ENCODE measurements at places on chromosomes 3 and 15.

- DNase-seq: no peak
These were observed 130.8 kb upstream of the CCNL1 start for GRCh38 chr3:157290766-157291165.

DNA sequence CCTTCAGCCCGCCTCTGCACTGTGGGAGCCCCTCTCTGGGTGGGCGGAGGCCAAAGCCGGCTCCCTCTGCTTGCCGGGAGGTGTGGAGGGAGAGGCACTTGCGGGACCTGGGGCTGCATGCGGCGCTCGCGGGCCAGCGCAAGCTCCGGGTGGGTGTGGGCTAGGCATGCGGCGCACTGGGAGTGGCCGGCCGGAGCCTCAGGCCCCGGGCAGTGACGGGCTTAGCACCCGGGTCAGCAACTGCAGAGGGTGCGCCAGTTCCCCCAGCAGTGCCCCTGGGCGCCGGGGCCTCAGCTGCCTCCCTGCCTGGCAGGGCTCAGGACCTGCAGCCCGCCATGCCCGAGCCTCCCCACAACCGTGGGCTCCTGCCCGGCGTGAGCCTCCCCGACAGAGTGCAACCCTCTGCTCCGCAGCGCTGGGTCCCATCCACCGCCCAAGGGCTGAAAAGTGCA, 98.9 kb upstream of the POU1F1 start:
- DNase-seq: no peak

GRCh38 chr3:183537295-183537730, 18.2 kb downstream of the KLHL6 start:
- DNase-seq: peak; percentile 75

DNA sequence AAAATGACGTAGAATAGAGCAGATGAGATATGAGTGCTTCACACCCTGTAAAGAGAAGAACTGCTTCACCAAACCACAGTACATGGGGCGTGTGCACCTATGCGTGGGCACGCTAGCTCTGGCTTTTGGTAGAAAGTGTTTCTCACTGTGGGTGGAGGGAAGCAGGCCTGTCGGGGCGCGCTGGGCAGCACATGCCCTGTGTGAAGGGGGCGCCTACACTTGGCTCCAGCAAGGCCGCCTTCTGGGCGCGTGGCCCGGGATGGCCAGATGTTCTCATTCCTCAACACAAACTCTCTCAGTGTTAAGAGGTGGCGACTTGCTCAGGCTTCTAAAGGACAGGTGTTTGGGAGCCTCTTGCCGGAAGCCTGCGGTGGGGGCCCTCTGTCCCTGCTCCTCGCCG, 90.0 kb downstream of the FBLN2 start:
- DNase-seq: no peak

DNA sequence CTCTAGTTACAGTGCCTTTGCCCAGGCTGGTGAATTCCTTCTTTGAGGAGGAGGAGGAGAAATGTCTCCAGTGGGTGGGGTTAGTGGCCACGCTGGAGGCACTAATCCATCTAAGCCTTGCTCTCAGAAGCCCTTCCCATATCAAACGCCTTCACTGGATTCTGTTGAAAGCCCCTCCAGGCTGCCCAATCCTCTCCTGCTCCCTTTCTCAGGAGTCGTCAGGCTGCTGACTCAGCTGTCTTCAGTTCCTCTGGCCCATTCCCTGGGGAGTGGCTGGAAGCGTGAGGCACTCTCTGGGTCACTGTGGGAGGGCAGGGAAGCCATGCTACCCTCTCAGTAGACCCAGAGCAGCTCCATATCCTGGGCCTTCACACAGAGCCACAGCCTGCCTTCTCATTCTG, 2.7 kb downstream of the AP2M1 start:
- DNase-seq: no peak

- DNase-seq: no peak
These were observed 15.8 kb upstream of the SLC6A1 start for GRCh38 chr3:10976770-10977169.

Data from tibial artery (tissue), 4 donors.